ENCODE measurements at places on chromosomes 1 and 21.

DNA sequence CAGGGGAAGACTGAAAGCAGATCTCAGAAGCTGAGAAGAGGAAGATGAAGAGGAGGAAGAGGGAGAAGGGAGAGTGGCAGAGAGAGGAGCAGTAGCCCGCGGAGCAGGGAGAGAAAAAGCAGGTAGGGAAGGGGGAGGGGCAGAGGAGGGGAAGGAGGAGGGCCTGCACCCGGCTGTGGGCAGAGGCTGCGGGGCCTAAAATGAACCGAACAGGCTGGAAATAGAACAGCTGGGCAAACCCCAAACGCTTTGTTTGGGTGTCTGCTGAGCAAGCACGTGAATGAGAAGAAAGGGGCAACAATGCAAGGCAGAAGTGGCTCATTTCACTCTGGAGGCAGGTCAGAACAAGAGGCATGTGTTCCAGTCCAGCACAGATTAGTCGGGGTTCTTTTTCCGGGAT lies 33.5 kb downstream of the KCNC4 start:
- DNase-seq = no peak

GRCh38 chr1:201167041-201167991 lies 13.0 kb upstream of the TMEM9 start:
- no peak for DNase-seq

GRCh38 chr1:65830306-65830705 lies 37.6 kb downstream of the PDE4B start:
- DNase-seq = no peak

- DNase-seq = peak; percentile 15
These were observed 4.6 kb downstream of the DMAP1 start for GRCh38 chr1:44217809-44218410.

GRCh38 chr1:219189021-219189824 lies 15.5 kb downstream of the LYPLAL1 start:
- DNase-seq = no peak

DNA sequence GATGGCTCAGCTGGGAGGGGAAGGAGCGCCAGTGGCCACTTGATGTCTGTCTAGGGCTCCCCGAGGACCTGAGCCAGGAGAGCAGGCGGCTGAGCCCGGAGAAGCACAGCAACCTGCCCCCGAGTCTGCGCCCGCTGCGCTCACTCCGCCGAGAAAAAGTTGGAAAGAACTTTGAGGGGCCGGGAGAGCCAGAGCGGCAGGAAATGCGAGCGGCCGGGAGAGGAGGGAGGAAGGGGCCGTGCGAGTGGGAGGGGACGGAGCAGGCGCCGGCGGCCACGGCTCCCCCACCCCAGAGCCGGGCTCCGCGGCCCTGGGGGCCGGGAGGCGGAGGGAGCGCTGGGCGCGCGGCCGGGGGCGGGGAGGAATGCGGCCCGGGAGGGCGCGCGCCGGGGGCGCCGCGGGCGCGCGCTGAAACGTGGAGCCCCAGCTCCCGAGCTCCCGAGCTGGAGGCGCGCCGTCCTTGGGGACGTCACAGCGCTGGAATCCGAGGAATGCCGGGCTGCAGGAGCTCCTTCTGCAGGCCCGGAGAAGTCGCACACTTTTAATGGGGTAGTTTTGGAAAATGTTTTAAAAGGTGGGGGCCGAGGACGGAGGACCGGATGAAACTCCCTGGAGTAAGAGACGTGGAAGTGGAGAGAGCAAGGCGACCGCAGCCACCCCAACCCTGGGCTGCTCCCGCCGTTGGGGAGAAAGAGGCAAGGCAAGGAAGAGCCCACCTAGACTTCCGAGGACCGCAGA lies at the start of gene PTPN14:
Gene PTPN14 (minus strand): TSS at position 167 of the 738 bp plus-strand sequence. CDS start 86,799 bp downstream, outside the sequence.
- peak; percentile 87 for DNase-seq

GRCh38 chr1:207844371-207844770 lies 66.6 kb downstream of the CD34 start:
- DNase-seq = no peak

DNA sequence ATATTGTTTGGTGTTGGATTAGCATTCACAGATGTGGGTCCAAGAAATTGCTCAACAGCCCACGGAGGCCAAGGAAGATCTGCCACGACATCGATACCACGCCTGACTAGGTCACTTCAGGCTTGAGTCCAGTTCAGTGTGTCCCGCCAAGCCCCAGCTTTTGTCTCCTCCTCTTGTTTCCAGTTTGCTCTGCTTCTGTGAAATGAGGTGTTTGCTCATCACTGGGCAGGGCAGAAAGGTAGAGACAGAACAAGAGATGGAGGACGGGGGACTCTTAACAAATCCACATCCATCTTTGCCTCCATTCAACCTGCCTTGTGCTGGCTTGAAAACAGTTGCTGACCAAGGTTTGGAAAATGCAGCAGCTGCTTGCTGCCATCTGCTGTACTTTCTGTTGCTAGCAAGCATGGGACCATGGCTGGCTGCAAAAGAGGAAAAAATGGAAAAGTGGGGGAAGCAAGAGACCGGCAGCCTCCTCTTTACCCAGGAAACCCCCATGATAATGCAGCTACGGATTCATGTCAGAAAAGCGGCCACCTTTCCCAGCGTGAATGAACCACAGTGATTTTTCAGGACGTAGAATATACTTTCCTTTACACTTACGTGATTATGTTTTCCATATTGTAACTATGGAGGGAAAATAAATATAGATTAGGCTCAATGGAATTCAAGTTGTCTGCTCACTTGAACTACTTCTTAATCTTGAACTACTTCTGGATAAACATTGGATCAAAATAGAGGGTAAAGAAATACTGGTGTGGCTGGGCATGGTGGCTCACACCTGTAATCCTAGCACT lies 80.2 kb upstream of the GREM2 start:
- DNase-seq = no peak

- no peak for DNase-seq
These were observed 357.8 kb downstream of the SIPA1L2 start for GRCh38 chr1:232271991-232272589.

GRCh38 chr1:221594576-221594975 lies 147.3 kb downstream of the DUSP10 start:
- DNase-seq = no peak

GRCh38 chr1:14626869-14627607 lies 28.6 kb downstream of the KAZN start:
- DNase-seq = no peak

DNA sequence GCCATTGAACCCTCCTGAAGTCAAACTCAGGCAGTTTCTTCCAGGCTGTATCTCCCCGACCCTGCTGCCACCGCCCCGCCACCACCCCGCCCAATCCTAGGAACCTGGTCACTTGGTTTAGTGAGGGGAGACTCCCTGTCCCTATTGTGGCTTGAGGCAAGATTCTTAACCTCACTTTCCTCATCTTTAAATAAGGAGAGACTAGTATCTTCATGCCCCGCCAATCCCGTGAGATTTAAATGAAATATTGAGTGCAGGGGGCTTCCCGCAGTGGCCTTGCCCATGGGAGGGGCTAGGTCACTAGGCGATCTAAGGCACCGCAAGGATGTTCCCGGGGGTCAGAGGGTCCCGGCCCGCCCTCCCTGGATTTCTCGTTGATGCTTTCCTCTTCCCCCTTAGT lies 998 bp downstream of the KDF1 start:
- no peak for DNase-seq

DNA sequence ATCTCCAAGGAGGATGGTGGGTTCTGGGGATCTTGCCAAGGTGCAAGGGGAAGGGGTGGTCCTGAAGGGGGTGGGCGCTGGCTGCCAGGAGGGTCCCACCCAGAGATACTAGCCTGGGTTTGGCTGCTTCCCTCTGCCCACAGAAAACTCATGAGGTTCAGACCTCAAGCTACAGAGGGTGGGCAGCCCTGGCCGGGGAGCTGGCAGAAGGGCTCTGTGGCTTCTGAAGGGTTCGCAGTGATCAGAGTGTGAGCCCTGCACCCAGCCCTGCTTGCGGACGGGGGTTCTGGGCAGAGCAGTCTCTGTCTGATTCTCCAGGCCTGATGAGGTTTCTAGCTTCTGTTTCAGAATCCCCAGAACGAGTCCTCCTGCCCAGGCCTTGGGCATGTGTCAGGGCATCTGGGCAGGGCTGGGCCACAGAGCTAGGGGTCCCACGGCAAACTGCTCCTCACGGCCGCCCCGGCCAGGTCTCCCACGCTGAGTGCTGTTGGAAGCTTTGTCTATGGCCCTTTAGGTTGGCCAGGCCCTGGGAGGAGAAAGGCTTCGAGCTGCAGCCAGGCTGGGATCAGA lies 635 bp upstream of the MMEL1 start:
- DNase-seq = no peak

DNA sequence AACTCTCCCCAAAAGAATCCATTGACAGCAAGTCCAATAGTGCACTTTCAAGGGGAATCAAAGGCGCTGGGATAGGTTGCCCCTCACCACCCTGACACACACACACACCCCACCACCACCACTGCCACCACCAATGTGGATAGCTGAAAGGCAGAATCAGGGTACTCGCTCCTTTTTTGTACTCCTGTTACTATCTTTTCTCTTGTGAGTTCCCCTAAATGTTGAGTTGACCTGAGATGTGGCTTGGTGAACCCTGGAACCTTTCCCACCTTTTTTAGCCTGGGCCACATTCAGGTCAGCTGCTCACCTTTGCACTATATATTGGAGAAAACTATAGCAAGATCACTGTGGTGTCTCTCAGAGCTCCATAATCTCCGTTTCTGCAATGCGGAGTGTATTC lies 3.9 kb downstream of the S100A8 start:
- no peak for DNase-seq

DNA sequence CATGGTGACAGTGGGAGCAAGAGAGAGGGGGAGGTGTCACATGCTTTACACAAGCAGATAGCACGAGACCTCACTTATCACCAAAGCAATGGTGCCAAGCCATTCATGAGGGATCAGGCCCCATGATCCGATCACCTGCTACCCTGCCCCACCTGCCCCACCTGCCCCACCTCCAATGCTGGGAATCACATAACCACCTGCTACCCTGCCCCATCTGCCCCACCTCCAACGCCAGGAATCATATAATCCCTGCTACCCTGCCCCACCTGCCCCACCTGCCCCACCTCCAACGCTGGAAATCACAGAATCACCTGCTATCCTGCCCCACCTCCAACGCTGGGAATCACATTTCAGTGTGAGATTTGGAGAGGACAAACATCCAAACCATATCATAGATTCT lies 10.6 kb upstream of the AIRE start:
- DNase-seq = no peak

DNA sequence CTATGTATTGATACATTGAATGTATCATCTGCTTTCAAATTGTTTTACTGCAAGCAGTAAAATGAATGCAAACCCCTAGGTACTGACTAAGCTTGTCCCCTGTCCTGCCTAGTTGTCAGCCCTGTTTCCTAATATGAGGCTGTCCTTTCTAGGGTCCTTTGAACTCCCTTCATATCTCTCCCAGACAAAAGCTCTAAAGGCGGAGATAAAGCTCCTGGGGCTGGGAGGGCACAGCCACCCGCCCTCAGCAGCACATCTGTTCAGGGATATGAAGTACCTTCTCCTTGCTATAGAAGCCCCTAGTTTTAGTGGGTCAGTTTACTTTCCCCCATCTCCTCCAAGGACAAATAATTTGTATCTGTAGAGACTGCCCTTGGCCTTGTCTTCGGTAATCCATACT lies 93.1 kb upstream of the ETS2 start:
- DNase-seq = no peak

- DNase-seq = no peak
These were observed 9.1 kb downstream of the LDLRAD1 start for GRCh38 chr1:54008876-54009275.

DNA sequence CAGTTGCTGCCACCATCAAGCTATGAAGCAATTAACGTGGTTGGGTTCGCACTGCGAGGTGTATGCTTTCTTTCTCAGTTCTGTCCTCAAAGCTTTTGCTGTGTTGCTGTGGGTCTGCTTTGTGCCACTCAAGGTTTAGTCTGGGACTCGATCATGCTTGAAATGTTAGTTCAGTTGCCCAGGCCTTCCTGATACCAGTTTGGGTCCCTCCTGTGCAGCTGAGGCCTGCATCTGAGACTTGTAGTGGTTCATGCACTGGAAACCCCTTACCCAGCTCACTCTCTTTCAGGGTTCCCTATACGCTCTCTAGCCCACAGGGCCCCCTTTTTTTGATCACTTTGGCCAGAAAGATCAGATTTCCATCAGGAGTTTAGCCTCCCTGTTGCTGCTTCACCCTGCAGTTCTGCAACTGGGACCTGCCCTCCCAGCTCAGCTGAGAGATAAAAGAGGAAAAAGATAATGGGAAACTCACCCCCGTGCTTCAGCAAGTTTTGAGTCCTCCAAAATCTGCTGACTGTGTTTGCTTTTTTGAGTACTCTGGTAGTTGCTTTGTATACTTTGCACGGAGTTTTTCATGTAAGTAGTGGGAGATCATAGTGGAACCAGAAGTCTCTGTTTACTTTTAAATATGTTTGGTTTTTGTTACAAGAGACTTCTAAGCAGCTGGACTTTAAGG lies 317.0 kb downstream of the HHAT start:
- DNase-seq = no peak

DNA sequence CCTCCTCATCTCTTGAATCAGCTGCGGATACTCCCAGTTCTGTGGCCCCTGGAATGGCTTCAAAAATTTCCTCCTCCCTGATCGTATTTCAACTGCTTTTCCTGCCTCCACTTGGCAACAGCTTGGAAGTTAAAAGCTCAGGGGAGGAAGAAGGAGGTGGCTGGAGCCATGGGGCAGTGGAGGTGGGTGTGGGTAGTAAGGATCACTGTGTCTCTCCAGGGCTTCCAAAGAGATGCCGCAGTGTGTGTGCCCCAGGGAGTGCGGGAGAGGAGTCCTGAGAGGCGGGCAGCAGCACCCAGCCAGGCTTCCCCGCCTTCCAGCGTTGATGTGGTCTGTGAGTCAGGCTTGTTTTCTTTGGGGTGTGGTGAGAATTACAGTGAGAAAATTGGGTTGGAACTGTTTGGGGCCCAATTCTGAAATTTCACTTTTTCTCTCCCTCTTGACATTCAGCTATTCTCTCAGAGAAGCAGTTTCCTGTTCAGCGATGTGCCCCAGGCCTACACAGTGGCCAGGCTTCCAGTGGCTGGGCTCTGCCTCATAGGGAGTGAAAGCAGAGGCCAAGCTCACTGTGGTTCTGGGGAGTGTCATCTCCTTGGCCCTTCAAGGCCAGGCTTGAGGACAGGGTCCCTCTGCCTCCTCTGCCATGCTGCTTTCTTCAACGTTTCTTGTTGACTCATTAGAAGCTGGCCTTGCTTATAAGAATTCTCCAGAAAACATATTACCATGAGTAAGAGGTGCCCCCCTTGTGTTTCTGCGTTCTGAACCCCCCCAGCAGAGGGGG lies 69.0 kb downstream of the PGM1 start:
- no peak for DNase-seq

GRCh38 chr1:118154220-118154619 lies 30.8 kb downstream of the SPAG17 start:
- no peak for DNase-seq

- DNase-seq = no peak
These were observed 76.7 kb upstream of the TMPRSS2 start for GRCh38 chr21:41584603-41585176.

DNA sequence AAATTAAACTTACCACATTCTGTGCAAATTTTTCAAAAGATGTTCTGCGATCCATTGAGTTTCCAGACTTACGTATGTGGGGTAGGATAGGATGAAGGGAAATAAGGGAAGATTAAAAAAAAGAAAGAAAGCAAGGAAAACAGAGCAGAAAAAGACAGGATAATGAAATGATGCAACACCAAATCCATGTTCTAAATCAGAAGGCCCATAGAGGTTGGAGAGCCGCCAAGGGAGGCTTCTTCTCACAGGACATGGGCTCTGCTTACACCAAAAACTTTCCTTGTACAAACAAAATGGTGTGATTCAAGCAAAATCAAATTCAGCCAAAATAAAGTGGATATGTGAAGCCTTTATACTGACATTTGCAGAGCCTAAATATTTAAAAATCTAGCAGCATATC lies 189.5 kb upstream of the GREM2 start:
- DNase-seq = no peak

GRCh38 chr1:192489047-192489446 lies 86.5 kb upstream of the RGS1 start:
- DNase-seq = no peak

Data from NCI-H1048 (cell line).